ENCODE measurements at places on chromosomes 7 and 10.

DNA sequence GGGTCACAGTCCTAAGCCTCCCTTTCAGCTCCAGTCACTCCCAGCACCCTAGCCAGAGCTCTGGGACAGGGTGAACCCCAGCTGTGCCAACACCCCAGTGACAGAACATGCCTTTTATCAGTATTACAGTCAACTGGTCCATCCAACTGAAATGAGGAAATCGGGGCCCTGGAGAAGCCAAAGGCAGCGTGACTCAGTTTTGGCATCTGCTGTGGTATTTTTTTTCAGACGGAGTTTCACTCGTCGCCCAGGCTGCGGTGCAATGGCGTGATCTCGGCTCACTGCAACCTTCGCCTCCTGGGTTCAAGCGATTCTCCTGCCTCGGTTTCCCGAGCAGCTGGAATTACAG, 3.4 kb upstream of the CLDN15 start:
- DNase-seq, result no peak

DNA sequence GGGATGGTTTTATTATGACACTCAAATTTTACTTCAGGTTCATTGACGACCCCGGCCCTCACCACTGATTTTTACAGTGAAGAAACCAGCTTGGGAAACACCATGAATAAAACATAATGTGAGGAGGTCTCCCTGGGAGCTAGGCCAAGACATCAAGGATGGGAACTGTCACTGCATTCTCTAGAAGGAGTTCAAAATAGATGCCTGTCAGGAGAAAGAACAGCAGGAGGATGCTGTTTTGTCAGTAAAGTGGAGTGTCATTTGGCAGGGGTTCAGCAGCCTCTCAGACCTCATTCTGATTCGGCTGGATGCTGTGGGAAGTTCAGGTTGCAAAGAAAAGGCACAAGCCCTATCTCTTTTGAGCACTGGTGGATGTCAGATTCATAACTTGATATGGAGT, 360.3 kb upstream of the C7orf33 start:
- DNase-seq, result no peak

GRCh38 chr7:100694098-100694745, at the start of gene GIGYF1:
Gene GIGYF1 (minus strand): TSS chr7:100694250. CDS start chr7:100688238, 6,012 bp downstream.
- peak; percentile 86 for DNase-seq

DNA sequence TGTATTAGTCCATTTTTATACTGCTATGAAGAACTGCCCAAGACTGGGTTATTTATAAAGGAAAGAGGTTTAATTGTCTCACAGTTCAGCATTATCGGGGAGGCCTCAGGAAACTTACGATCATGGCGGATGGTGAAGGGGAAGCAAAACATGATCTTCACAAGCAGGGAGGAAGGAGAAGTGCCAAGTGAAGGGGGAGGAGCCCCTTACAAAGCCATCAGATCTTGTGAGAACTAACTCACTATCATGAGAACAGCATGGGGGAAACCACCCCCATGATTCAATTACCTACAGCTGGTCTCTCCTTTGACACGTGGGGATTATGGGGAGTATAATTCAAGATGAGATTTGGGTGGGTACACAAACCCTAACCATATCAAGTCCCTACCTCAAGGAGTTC, 85.4 kb downstream of the JAZF1 start:
- DNase-seq, result no peak
